ENCODE measurements at places on chromosomes 16 and 17.
A peak's percentile ranks its signal among the peaks of the same experiment; 100 is the strongest.

- no peak for DNase-seq
- H3K27me3 ChIP-seq, result no peaks in the 10 kb centered on the region
- H3K4me3 ChIP-seq, result no peak overlapping the region
- H3K36me3 ChIP-seq, result no peaks in the 10 kb centered on the region
- H3K27ac ChIP-seq, result no peak overlapping the region
- H3K4me1 ChIP-seq, result no peaks in the 10 kb centered on the region
Measured at GRCh38 chr17:8105957-8106398, 12.3 kb downstream of the ALOXE3 start.

- no peak overlapping the region for H3K4me3 ChIP-seq
- no peaks in the 10 kb centered on the region for H3K27me3 ChIP-seq
- peak overlapping the region; percentile 99 for H3K27ac ChIP-seq
Measured at GRCh38 chr16:29813644-29814562, 1.9 kb downstream of the PRRT2 start.

DNA sequence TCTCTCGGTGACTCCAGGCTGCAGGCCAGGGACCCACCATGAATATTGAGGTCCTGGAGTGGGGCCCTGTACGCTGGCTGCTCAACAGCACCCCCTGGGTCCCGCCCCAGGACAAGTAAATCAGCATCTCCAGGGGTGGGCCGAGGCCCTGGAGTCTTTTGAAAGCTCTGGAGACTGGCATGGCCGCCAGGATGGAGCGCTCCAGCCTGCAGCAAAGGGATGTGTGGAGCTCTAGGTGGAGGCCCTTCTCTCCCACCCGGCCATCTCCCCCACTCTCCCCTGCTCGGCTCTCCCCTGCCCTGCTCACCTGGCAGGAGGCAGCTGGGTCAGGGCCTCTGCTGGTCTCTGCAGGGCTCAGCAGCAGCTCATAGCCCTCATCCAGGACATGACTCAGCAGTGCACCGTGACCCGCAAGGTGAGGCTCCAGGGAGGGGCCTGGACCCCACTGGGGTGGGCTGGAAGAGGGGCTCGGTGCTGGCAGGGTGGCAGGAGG lies 16.6 kb downstream of the SGSH start:
- peak; percentile 8 for DNase-seq
- no peak overlapping the region for H3K27ac ChIP-seq
- H3K36me3 ChIP-seq, result no peaks in the 10 kb centered on the region
- H3K4me3 ChIP-seq, result no peak overlapping the region

DNA sequence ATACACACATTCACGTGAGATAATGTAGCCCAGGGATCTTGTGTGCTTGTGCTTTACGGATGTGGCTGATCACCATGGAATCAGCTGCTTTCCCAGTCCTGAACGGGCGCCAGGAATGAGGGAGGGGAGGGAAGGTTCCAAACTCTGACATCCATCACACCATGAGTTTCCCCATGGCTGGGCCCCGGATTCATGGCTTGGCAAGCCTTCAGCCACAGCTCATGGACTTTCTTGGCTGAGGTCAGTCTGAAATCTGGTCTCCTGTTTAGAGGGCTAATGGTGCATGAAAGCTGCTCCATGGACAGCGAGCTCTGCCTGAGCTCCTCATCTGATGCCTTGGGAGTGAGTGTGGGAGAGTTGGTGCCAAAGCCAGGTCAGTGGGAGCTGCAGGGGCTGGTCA lies 767.6 kb upstream of the EEF2KMT start:
- DNase-seq, result no peak
- H3K27ac ChIP-seq, result no peak overlapping the region
- no peak overlapping the region for H3K4me3 ChIP-seq
- H3K36me3 ChIP-seq, result no peaks in the 10 kb centered on the region
- H3K27me3 ChIP-seq, result no peaks in the 10 kb centered on the region
- no peaks in the 10 kb centered on the region for H3K4me1 ChIP-seq
